ENCODE measurements at places on chromosomes 13 and 19.

DNA sequence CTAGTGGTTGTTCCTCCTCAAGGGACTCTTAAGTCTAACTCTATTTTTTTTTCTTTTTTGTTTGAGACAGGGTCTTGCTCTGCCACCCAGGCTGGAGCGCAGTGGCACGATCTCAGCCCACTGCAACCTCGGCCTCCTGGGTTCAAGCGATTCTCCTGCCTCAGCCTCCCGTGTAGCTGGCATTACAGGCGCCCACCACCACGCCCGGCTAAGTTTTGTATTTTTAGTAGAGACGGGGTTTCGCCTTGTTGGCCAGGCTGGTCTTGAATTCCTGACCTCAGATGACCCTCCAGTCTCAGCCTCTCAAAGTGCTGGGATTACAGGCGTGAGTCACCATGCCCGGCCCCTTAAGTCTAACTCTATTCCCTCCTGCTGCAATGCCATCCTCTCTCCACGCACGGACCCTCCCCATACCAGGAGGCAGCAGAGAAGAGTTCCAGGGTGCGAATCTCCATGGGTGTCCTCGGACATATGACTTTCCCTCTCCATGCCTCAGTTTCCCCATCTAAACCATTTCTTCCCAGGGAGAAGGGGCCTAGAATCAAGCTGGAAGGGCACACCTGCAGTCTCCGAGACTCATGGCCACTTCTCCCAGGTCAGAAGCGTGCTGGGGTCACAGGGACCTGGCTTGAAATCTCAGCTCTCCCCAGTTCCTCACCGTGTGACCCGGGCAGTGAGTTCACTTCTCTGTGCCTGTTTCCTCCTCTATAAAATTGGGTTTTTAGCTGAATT, 6.0 kb upstream of the BCL3 start:
- DNase-seq = no peak

DNA sequence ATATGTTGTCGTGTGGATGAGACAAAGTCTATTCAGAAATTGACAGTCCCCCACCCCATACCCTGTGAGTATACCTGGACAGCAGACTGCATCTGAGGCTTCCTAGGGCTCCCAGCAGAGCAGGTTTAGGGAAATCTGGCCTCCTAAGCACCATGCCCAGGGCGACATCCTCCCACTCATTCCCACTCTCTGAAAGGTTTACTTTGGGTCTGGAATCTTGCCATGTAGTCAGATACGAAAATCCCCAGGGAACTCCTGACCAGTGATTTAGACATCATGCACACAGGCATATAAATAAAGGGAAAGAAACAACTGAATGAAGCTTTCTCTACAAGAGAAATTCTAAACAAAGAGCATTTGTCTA, 717 bp upstream of the NALCN start:
- no peak for DNase-seq

- DNase-seq = no peak
Measured at GRCh38 chr13:23477101-23477500, 43.6 kb upstream of the SACS start.

DNA sequence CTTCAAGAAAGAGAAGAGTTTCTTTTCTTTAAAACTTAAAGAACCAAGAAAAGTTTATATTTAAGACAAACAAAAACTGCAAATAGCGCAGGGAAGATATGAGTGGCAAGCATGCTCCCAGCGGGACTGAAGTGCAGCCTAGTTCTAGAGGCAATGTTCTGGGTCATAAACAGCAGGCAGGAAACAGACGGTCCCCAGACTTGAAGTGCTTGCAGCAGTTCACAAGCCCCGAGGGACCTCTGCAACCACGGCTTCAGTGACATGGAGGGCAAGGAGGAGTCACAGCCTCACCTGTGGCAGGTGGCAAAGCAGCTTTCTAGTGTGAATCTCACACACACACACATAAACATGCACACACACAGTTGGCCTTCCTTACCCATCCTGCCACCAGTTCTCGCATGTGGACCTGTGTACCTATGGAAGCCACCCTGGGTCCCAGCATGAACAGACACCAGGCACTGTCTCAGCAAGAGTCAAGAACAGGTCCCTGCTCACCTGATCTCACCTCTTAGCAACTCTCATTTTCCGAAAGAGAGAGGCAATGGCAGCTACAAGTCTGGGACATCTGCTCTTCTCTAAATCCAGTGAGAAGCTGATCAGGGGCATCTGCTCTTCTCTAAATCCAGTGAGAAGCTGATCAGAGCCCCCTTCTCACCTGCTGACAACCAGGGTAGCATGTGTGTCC, 162.0 kb downstream of the EFNB2 start:
- no peak for DNase-seq

Data from endodermal cell (in vitro differentiated cells).